ENCODE measurements at places on chromosomes 6 and 20. TPM values are rescaled to one million over a fixed set of nuclear protein-coding genes. Genes with fewer than 3 reads are reported as not detected.

DNA sequence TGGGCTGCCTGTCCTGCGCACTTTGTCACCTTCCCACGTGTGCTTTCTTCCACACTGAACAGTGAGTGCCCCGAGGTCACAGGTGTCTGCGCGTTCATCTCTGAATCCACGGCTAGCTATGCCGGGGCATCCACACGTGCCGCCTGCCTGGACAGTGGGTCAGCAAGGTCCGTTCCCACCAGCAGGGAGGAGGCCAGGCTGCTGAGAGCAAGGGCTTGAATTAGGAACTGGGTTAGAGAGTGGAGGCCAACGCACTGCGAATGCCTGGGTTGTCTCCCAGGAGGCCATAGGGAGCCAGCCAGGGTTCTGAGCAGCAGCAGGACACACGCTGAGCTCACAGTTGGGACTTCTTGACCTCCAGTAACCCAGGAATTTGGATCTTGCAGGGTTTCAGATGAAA lies 248.1 kb downstream of the TAF4 start:
- H3K4me3 ChIP-seq: no peak overlapping the region
- no peaks in the 10 kb centered on the region for H3K4me1 ChIP-seq
- DNase-seq: no peak
- no peaks in the 10 kb centered on the region for H3K36me3 ChIP-seq
- no peaks in the 10 kb centered on the region for H3K27me3 ChIP-seq

GRCh38 chr20:54717983-54718382 lies 242.6 kb downstream of the DOK5 start:
- H3K36me3 ChIP-seq: no peaks in the 10 kb centered on the region
- H3K27ac ChIP-seq: no peak overlapping the region
- DNase-seq: no peak
- H3K4me1 ChIP-seq: no peaks in the 10 kb centered on the region
- no peak overlapping the region for H3K4me3 ChIP-seq
- no peaks in the 10 kb centered on the region for H3K27me3 ChIP-seq

DNA sequence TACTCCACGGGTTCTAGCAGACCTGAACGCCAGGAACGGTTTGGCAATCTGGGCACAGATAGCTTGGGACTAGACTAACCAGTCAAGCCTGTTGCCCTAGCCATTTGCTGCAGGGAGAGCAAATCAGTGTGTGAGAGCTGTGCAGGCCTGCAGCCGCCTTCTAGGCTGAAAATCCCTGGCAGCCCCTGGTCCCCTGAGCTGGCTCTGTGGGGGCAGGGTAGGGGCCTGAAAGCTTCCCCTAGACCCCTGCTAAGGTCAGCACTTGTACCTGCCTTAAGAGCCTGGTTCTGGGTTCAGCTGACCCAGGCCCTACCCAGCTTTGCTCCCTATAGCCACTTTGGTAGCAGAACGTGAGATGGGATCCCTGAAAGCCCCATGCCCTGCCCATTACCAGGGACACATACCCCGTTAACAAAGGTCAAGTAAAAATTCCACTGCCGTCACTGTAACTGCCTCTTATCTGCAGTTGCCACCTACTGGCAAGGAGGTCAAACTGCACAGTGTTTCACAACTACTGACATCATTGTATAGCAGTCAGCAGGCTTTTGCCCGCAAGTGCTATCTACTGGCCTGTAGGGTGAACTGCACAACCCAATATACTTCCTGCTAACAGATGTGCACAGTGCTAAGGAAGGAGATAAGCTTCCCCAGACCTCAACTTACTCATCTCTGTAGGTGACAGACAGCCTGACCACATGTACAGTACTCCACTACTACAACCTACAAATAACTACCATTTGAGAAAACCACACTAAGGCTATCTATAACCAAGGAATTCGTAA lies 95.1 kb upstream of the OLIG3 start:
- peak; percentile 84 for DNase-seq
- no peak overlapping the region for H3K4me3 ChIP-seq
- no peaks in the 10 kb centered on the region for H3K27me3 ChIP-seq
- no peaks in the 10 kb centered on the region for H3K4me1 ChIP-seq
- no peak overlapping the region for H3K27ac ChIP-seq

- no peaks in the 10 kb centered on the region for H3K27me3 ChIP-seq
- peaks cover 4% of the 10 kb centered on the region for H3K4me1 ChIP-seq
- no peak overlapping the region for H3K27ac ChIP-seq
- DNase-seq: peak; percentile 43
Observed at GRCh38 chr6:22471132-22471690, 98.2 kb upstream of the HDGFL1 start.

DNA sequence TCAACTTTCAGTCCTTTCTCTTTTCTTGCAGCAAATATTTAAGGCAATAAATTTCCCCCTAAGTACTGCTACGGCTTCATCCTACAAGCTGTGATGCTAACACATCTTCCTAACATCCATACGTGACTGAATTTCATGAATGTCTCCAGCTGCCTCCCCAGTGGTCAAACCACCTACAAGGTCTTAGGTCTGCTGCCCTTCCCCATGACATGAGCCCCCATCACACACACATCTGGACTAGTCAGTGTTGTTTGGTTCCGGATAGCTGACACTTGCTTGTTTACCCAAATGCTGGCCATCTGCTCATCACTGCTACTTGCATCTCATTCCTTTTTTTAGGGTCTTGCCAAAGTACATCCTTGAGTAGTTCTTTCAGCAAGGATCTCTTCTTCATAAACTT lies 14.6 kb downstream of the RRBP1 start:
- no peaks in the 10 kb centered on the region for H3K27me3 ChIP-seq
- peaks cover 23% of the 10 kb centered on the region for H3K4me1 ChIP-seq
- no peak overlapping the region for H3K4me3 ChIP-seq
- peaks cover 40% of the 10 kb centered on the region for H3K36me3 ChIP-seq

GRCh38 chr20:57422254-57422653 lies 31.1 kb downstream of the RBM38 start:
- H3K27me3 ChIP-seq: no peaks in the 10 kb centered on the region
- DNase-seq: no peak
- H3K27ac ChIP-seq: no peak overlapping the region
- H3K36me3 ChIP-seq: no peaks in the 10 kb centered on the region
- no peaks in the 10 kb centered on the region for H3K4me1 ChIP-seq

- no peaks in the 10 kb centered on the region for H3K27me3 ChIP-seq
- no peaks in the 10 kb centered on the region for H3K36me3 ChIP-seq
- no peak for DNase-seq
- no peaks in the 10 kb centered on the region for H3K4me1 ChIP-seq
Observed at GRCh38 chr20:12965212-12965869, 43.4 kb upstream of the SPTLC3 start.

The SLPI gene
- total RNA-seq: not detected

The OR2H1 gene
- not detected for total RNA-seq

The EPHA7 gene
- total RNA-seq: 3.3 TPM

The KIF25 gene
- total RNA-seq: 0.81 TPM

The CLVS2 gene
- total RNA-seq: 48.1 TPM

The HSPA12B gene
- total RNA-seq: 1.1 TPM
